ENCODE measurements at places on chromosomes 12 and 14.

- no peak for DNase-seq
These were observed 162.2 kb downstream of the TPH2 start for GRCh38 chr12:72100854-72101253.

DNA sequence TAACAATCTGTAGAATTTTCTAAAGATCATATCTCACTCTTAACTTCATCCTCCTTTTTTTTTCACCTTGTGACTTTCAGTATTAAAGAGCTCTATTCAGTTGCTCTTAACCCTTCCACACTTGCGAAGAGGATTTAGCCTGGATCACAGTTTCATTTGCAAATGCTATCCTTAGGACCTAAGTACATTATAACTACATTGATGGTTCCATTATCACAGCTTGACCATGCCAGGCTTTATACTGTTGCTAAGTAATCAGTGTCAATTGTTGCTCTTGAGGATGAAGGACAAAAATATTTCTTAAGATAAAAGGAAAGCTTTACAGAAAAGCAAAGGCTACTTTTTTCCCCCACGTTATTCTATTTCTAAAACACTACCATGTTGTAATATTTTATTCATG lies 122.2 kb downstream of the PDZRN4 start:
- DNase-seq: no peak

DNA sequence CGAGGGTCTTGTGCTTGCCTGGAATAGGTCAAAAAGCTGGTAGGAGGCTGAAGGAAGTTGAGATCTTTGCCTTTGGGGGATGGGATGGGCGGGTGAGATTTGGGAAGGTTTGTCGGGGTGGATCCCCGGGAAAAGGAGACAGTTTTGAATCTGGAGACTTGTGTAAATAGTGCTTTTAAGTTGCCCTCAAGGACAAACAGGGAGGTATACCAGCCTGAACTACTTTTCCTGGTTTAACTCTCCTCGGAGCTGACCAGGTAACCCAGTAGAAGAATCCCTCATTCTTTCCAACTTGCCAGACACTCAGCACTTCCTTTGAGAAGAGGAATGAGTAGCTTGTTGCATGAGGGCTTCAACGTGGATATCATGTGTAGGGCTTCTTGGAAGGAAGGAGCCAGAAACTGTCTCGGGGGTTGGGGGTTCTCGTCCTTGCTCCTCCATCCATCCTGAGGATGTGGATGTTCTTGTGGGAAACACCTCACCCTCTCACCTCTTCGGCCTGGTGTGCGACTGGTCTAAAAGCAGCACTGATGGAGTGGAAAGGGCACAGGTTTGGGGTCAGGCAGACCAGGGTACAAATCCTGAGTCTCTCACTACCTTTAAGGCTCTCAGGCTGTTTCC lies 1.9 kb downstream of the TEAD4 start:
- no peak for DNase-seq

GRCh38 chr12:118103601-118104382 lies at the start of gene VSIG10:
VSIG10 (minus strand) TSS chr12:118104011; CDS start chr12:118103671, 340 bp downstream.
- peak; percentile 84 for DNase-seq

DNA sequence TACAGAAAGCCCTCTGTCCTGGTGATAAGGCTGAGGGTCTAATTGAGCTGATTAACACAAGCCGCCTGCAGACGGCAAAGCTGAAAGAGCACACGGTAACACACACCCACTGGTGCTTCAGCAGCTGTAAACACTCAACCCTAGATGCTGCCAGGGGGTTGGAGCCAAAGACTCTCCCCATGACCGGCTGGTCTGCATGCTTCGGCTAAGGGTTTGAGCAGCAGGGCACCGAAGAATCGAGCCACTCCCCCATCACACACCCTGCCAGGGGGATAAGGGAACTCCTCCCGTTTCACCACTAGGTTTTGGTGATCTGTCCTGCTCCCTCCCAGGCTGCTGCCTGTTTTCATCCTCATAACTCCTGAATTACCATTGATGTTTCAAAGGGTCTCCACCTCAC lies 141.0 kb upstream of the OVCH1 start:
- DNase-seq: no peak

DNA sequence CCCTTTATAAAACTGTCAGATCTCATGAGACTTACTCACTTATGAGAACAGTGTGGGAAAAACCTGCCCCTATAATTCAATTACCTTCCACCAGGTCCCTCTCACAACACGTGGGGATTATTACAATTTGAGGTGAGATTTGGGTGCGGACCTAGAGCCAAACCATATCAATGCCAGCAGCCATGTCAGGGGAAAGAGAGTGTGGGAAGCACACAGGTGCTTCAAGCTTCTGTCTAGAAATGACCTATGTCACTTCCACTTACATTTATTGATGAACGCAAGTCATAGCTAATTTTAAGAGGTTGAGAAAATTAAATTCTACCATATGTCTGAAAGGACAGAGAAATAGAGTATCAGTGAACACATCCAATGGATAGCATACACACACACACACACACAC lies 32.5 kb upstream of the E2F7 start:
- no peak for DNase-seq

GRCh38 chr12:107125833-107126232 lies 32.5 kb upstream of the CRY1 start:
- DNase-seq: no peak

All from lower lobe of right lung (tissue), 2 donors.